ENCODE measurements at places on chromosomes 12 and 14.
A peak's percentile ranks its signal among the peaks of the same experiment; 100 is the strongest.

- DNase-seq = no peak
Measured at GRCh38 chr12:50720085-50720484, 43.8 kb upstream of the ATF1 start.

GRCh38 chr12:46260124-46260912 is 8.5 kb downstream of the SLC38A1 start:
- DNase-seq = peak; percentile 70

DNA sequence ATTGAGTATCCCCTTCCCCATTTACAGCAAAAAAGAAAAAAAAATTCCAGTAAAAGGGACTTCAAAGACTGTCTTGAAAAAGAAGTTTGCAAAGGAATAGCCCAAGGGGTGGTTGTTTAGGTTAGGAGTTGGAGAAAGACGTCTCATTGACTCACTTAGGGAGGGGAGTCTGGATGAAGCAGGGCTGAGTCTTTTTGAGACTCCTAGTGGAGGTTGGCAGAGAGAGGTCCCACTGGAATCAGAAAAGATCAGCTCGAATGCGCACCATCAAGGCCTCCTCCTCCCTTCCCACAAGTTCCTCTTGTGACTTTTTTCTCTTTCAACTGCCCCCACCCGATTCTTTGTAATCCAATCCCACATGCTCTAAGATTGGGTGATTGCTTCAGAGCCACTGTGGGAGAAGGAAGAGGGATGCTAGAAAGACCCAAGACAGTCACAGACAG is 1.9 kb downstream of the ARHGEF40 start:
- DNase-seq = peak; percentile 95

- DNase-seq = no peak
Measured at GRCh38 chr14:33349871-33350270, 411.2 kb downstream of the NPAS3 start.

DNA sequence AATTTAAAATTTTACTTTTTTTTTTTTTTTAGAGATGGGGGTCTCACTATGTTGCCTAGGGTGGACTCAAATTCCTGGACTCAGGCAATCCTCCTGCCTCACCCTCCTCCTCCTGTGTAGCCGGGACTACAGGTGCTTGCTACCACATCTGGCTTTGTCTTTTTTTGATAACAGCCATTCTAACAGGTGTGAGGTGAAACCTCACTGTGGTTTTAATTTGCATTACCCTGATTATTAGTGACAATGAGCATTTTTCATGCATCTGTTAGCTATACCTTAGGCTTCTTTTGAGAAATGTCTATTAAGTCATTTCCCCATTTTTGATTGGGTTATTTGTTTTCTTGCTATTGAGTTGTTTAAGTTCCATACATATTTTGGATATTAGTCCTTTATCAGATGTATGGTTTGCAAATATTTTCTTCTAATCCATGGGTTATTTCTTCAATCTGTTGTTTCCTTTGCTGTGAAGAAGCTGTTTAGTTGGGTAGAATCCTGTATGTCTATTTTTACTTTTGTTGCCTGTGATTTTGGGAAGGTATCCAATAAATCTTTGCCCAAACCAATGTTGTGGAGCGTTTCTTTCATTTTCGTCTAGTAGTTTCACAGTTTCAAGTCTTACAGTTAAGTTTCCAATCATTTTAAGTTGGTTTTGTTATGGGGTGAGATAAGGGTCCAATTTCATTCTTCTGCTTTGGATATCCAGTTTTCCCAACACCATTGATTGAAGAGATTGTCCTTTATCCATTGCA is 86.1 kb downstream of the MYF5 start:
- DNase-seq = peak; percentile 17

GRCh38 chr12:1634590-1635191 is 5.7 kb downstream of the WNT5B start:
- DNase-seq = peak; percentile 72

- DNase-seq = no peak
Measured at GRCh38 chr12:15038137-15038536, 65.3 kb downstream of the PDE6H start.

- DNase-seq = no peak
Measured at GRCh38 chr14:98925354-98926040, 346.5 kb downstream of the BCL11B start.

GRCh38 chr14:29803045-29803444 is 124.6 kb downstream of the PRKD1 start:
- peak; percentile 9 for DNase-seq

- DNase-seq = no peak
Measured at GRCh38 chr12:97927977-97928376, 465.4 kb downstream of the RMST start.

- no peak for DNase-seq
Measured at GRCh38 chr14:40447017-40447416, 1014.8 kb upstream of the FBXO33 start.

DNA sequence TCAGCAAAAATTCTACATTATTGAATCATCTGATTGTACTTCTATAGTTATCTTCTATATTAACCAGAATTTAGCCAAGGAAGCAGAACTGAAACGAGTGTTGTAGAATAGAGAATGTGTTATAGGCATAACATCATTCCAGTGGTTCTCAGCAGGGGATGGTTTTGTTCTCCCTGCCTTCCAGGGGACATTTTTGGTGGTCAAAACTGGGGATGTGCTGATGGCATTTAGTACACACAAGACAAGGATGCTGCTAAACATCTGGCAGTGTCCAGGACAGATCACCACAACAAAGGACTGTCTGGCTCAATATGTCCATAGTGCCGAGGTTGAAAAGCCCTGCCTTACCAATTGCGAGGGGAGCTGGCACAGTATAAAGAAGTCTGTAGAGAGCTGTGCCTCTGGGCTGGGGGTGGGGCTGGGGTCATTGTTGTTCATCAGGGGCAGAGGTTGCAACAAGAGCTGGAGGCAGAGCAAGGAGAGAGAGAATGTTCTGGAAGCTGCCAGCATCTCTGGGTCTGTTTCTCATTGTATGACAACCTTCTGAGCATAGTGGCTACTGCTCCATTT is 1472.8 kb downstream of the AACS start:
- DNase-seq = peak; percentile 92

- peak; percentile 40 for DNase-seq
Measured at GRCh38 chr12:132222096-132222807, 78.0 kb downstream of the NOC4L start.

DNA sequence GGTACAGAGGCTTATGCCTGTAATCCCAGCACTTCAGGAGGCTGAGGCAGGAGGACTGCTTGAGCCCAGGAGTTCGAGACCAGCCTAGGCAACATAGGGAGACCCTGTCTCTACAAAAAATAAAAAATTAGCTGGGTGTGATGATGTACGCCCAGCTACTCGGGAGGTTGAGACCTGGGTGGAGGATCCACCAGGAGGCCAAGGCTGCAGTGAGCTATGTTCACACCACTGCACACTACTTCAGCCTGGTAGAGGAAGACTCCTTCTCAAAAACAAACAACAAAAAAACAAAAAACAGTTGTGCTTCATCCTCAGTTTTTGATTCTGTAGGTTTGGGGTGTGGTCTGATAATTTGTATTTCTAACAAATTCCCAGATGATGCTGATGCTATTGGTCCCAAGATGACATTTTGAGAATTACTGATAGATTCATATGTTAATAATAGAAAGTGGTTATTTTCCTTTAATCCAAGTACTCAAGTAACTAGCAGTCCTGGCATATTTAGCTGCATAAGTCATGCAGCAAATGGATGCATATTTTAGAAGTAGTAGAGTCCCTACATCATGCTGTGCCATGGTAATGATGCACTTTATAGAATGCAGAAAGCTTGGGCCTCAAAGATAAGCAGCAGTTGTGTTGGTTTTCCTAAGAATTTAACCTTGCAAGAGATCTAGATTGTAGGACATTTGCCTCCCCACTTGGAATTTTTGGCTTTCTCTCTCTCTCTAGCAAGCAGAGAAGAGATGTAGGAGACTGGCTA is 76.1 kb upstream of the PAWR start:
- DNase-seq = no peak

DNA sequence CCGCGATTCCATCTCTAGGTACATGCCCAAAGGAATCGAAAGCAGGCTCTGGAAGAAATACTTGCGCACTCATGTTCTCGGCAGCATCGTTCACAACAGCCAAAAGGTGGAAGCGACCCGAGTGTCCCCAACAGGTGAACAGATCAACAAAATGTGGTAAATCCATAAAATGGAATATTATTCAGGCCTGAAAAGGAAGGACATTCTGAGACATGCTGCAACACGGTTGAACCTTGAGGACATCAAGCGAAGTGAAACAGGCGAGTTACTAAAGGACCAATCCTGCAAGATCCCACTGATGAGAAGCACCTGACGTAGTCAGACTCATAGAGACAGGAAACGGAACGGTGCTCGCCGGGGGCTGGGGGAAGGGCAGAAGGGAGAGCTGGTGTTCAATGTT is 17.5 kb upstream of the DIO3 start:
- no peak for DNase-seq

DNA sequence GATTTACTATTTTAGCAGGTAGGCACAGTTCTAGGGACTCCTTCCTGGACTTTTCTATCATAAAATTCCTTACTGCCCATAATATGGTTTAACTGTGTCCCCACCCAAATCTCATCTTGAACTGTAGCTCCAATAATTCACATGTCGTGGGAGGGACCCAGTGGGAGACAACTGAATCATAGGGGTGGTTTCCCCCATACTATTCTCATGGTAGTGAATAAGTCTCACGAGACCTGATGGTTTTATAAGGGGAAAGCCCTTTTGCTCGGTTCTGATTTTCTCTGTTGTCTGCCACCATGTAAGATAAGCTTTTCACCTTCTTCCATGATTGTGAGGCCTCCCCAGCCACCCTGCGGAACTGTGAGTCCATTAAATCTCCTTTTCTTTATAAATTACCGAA is 10.0 kb upstream of the ETV6 start:
- no peak for DNase-seq

DNA sequence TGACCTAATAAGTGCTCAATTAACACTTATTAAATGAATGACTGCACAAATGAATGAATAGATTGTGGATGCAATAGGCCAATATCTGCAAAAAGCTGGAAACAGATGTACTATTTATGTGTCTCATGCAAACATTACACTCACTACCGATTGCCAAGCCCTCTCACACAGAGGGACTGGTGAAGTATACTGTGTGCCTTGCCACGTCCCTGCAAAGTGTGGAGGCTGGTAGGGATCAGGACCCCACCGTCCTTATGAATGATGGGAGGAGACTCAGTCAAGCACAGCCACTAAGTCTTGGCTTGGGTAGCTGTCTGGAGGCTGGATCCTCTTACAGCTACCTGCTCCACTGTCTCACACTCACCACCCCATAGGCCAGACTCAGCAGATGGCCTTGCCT is 3.9 kb upstream of the TUNAR start:
- DNase-seq = no peak
